ENCODE measurements at places on chromosomes 5 and 9.

DNA sequence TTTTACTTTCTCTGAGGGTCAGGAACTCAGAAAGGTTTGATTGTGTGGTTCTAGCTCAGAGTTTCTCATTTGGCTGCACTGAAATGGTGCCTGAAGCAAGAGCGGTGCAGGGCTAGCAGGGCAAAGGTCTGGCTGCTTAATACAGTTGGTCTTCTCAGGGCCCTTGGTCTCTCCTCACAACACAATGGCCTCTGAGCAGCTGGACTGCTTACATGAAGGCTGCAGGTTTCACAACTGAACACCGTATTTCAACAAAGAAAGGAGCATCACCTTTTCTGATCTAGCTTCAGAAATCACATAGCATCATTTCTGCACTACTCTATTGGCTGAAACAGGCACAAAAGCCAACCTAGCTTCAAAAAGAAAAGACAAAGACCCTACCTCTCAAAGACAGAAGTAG is 122.2 kb downstream of the MLLT3 start:
- no peak for DNase-seq

GRCh38 chr5:131206772-131207171 is 36.0 kb downstream of the LYRM7 start:
- DNase-seq = no peak

DNA sequence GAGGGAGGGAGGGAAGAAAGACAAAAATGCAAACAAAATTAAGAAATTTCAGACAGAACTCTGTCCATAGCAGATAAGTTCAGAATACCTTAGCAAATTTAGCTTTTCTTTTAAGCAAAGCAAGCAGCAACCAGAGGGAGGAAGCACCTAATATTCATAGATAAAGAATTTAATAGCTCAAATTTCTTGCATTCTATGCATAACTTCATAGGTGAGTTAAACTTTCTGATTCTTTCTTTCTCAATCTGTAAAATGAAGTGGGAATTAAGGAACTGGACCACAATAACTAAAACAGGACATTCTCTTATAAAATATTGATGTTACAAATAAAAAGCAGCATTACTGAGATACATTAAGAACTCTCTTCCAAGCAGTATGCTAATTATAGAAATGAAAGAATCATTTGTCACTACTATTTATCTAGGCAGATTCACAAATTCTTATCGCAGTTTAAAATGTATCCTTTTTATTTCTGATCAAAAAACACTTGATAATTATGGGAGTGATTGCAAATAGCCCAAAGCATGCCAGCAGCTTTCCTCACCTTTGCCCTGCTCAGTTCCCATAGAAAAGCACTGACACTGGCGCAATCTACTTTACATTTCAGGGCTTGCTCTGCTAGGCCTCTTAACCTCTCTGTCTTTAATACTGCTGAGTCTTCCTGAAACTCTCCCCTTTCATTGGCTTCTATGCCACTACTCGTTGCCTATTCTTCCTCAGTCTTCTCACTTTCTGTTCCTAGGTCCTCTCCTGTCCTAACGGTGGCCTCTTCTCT is 341.8 kb downstream of the PIK3R1 start:
- no peak for DNase-seq

GRCh38 chr5:54689411-54690251 is 172.1 kb downstream of the SNX18 start:
- no peak for DNase-seq

- no peak for DNase-seq
Observed at GRCh38 chr5:155079698-155080097, 66.1 kb downstream of the KIF4B start.

DNA sequence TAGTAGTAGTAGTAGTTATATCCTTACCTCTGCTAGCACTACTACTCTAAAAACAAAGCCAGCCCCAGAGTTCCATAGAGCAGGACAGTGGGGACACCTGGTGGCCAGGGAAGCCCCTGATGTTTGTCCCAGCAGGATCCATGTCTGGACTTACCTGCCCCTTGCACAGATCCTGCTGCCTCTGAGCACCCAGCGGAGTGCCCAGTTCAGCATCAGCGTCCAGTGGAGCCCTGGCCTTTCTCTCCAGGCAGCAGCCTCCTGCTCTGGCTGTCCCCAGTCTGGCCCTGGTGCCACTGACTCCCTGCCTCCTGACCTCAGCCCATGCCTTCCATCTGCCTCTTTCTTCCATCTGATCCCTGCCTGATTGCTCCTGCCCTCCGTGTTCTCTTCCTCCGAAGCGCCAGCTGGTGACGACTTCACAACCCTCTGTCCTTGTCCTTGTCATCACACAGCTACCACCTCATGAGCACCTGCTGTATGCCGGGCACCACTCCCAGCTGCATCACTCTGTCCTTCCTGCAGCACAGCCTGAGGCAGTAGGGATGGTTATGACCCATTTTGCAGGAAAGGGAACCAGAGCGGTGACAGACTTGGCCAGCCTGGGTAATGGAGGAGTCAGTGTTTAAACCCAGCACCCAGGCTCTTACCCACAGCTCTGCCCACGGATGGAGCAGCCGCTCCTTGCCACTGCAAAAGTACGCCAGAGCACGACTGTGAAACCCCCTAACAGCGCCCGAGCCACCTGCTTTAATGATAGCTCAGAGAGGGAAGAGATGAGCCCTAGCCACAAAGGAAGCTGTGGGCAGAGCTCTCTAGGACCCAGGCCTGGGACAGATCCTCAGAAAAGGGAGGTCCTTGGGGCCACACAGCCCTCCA is 11.5 kb downstream of the SARDH start:
- DNase-seq = no peak
